ENCODE measurements at places on chromosomes 12 and 14. TPM values are rescaled to one million over a fixed set of nuclear protein-coding genes. Genes with fewer than 3 reads are reported as not detected.
A peak's percentile ranks its signal among the peaks of the same experiment; 100 is the strongest.

The RBP5 gene
- total RNA-seq, result 0.31 TPM

The MANSC4 gene
- total RNA-seq, result not detected

The TOMM20L gene
- total RNA-seq, result not detected

The IFNG-AS1 gene
- total RNA-seq, result 1.6 TPM

The SOAT2 gene
- 0.48 TPM for total RNA-seq

The GLIPR1 gene
- 22.8 TPM for total RNA-seq

The CLEC4C gene
- total RNA-seq, result not detected

The PTGDR gene
- total RNA-seq, result 1.4 TPM

DNA sequence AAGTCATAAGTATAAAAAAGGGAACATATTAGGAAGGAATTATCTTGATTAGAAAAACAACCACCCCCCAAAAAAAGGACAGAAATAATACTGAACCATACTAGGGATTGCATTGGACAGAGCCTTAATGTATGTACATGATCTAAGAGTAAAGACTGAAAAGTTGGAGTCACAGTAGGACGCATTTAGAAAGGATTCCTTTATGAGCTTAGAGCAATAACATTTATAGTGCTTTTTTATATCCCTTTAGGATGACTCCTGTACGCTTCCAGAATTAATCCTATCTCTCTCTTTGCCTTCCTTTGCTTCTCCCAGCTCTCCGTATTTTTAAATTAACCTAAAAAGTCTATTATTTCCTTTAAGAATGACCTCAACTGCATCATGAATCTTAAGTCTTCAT lies 75.3 kb downstream of the PTPRR start:
- no peak for DNase-seq

DNA sequence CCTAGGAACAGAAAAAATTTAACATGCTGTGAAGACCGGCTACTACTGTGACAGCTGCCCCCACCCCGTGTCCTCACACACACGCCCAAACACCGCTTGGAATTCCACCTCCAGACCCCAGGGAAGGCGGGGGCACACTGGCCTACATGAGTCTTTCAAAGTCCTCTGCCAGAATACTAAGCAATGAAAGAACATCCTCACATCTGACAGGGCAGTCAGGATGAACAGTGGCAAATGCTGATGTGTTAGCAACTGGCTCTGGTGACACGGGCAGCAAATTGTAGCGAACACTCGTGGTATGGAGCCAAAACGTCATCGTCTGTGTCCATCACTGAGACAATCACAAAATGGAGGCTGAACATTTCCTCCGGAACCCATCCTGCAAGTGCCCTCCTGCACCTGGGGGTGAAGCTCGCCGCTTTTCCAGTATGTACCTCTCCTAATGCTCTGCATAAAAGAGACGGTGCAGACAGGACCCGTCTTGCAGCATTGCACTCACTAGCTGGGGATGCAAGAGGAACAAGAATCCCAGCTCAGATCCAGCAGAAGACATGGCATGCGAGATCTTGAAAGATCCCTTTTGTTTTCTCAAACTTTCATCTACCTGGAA lies 94.8 kb downstream of the BCL11B start:
- DNase-seq, result peak; percentile 25

- DNase-seq, result no peak
These were observed 3.6 kb downstream of the SLC2A14 start for GRCh38 chr12:7869137-7869536.

- no peak for DNase-seq
These were observed 6.9 kb upstream of the DNM1L start for GRCh38 chr12:32671930-32672780.

- no peak for DNase-seq
These were observed 27.2 kb downstream of the GLT8D2 start for GRCh38 chr12:104022786-104023185.

DNA sequence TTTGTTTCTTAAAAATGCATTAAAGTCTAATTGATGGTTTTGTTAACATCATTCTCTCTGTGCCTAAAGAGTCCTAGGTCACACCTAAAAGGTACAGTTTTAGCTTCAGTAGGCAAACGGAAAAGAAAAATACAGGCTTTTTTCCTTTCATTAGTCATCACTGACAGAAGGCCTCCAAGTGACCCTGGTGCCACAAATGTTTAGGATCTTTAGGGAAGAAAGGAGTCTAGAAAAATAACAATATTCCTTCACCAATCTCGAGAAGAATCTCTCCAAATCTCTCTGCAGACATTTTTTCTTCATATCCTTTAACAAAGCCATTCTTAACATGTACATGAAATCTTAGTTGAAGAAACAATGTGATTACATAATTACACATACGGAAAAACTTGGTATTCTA lies 2.0 kb downstream of the DENND5B start:
- no peak for DNase-seq

DNA sequence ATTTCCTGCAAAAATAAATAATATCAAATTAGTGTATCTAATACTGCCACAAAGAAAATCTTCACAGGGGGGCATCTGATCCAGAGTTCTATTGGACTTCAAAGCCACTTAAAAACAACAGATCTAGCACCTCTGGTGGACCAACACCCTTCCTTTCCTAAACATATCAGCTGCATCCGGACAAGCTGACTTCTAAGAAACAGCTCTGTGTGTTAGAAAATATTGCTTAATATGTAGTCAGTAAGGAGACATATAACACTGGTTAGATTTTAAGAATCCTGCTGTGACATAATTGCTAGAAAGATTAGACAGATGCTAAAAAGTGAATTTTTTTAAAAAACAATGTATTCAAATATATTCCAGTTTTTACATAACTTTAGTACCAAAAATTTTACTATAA lies 61.1 kb upstream of the PTPRB start:
- no peak for DNase-seq

DNA sequence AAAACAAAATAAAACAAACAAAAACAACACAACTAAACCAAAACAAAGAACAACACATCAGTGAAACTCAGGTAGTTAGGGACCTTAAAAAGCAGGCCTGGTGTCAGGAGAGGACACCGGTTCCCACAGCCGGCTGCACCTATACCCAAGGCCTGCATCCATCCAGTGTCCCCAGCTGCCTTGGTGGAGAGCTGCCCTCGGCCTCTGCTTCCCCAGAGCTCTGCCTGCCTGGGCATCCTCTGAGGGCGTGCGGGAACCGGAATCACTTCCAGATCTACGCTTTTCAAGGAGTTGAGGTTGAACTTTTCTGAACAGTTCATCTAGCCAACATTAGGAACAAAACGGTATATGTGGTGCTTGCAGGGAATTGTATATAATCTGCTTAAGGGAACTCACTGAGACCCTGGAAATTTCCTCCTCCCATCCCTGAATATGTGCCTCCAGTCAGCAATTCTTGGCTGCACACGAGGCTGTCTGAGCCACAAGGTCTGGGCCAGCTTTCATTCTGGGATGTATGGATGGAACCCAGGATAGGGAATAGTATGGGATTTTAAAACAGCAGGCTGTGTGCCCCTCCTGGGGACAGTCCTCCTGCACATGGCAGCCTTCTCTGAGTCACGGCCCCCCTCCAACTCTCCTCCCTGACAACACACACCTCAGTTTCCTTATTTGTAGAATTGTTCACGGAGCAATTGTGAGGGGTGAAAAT lies 319.0 kb upstream of the RTL1 start:
- DNase-seq, result no peak

DNA sequence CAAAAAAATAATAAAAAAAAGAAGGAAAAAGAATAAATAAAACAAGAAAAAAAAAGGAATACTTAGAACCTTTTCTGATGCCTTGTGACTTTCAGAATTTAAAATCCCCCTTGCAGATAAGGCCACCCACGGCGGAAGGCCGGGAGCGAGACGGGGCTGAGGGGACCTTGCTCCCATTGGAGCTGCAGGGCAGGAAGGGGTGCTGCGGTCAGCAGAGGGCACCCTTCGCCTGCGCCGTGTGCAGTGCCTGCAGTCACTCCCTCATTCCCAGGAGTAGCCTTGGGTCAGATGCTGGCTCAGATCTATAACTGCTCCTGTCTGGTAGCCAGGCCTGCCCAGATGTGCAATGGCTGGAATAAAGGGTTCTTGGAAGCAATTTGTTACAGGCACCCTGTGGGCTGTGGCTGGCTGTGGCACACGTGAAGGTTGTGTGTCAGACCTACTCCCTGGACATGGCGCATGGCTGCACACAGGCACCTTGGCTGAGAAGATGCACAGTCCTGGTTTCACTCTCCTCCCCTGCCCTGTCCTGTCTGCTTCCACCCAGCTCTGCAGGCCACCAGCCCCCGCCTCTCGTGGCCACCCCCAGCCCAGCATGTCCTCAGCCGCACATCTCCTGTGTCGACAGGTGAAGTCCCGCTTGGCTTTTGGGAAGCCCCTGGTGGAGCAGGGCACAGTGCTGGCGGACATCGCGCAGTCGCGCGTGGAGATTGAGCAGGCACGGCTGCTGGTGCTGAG lies 13.4 kb upstream of the ALDH2 start:
- DNase-seq, result no peak

DNA sequence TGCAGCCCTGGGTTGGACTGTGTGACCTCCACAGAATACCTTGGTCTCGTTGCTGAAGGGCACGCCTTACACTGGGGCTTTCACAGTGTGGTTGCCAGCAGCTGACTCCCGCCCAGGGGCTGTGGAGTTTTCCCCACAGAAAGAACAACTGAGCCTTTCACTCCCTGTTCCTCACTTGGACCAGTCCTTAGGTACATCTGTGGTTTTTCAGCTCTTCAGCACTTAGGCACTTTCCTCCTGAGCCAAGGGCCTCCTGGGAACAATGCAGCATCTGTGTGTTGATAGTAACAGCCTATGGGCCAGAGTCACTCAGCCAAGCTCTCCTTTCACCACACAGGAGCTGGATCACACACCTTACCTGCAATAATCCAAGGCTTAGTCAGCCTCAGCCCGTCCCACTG lies 25.0 kb downstream of the ERP27 start:
- no peak for DNase-seq

- no peak for DNase-seq
These were observed 16.9 kb upstream of the PRICKLE1 start for GRCh38 chr12:42606471-42606870.

DNA sequence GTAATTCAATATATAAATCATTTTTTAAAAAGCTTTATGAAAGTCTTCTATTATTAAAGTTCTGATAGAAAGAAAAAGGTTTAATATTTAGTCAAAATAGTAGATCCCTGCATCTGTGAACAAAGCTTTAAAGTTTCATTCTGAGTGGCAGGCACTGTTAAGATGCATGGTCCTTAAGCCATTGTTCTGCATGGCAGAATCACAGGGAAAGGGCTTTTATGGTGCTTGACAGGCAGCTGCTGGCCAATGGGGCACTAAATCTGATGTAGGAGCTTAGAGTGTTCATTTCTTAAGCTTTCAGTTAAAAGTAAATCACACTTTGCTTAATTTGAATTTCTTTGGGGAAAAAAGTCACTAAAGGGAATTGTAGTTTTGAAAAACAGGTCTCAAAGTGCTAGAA lies 148.2 kb downstream of the PLEKHA5 start:
- DNase-seq, result no peak

- no peak for DNase-seq
These were observed 22.3 kb downstream of the FBLN5 start for GRCh38 chr14:91925001-91925726.

Measured in CD8-positive, alpha-beta memory T cell (primary cell).